Stomach (tissue), 19 donors: ENCODE measurements at places on chromosomes 3 and 15. TPM values are rescaled to one million over a fixed set of nuclear protein-coding genes. Genes with fewer than 3 reads are reported as not detected.

DNA sequence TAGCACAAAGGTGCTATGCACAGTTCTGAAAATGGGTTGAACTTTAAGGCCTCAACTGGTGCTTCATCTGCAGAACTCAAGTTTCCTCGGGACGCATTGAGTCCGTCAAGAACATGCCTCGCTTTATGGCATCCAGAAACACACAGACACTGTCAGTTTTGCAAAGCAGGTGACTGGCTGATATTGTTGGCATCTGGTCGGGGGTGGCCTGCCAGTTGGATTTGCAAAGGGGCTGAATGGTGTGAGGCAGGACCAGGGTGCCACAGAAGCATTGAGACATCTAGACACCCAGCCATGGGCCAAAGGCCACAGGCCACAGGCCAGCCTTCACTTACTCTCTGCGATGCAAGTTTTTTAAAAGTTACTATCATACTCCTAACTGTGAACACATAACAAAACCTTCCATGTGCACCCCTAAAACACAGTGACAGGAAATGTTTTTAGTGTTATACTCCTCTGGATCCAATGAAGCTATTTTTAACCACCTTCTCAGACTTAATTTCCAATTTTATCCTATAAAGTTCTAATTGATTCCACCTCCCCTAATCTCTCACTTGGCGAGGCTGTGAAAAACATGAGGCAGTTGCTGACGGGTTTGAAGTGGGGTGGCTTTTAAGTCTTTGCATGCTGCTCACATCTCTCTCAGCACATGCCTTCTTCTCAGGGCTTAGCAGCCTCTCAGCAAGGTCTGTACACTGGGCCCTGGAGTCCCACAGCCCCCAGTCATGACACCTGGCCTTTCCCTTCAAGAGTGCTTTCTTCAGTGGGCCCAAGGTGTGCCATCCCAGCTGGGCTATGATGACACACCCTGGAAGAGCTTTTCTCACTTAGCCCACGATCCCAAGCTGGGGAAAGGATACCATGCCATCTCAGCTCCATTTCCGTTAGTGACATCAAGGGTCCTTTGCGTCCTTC is 38.5 kb upstream of the DUSP7 start:
- no peaks in the 10 kb centered on the region for H3K36me3 ChIP-seq
- no peak overlapping the region for H3K4me3 ChIP-seq
- no peak for DNase-seq
- no peaks in the 10 kb centered on the region for H3K4me1 ChIP-seq
- no peaks in the 10 kb centered on the region for H3K27me3 ChIP-seq
- H3K27ac ChIP-seq = no peak overlapping the region

GRCh38 chr3:76387000-76387399 is 601.7 kb upstream of the ZNF717 start:
- H3K27ac ChIP-seq = no peak overlapping the region
- no peaks in the 10 kb centered on the region for H3K36me3 ChIP-seq
- DNase-seq = no peak
- no peaks in the 10 kb centered on the region for H3K27me3 ChIP-seq

DNA sequence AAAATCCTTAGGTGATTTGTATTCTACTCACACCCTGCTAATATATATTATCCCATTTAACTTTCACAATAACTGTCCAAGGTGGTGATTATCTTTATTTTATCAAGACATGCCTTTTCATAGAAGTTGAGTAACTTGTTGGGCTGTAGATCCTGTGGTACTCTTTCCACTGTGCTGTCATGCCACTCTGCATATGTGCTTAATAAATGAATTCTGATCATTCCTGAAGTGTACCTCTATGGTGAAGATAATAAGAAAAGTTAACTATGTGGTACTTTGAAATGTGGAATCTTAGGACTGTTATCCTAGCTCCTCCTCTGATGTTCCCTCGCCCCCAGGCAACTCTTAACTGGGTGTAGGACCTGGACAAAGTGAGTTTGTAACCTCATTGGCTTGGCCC is 5.2 kb downstream of the SNRK start:
- no peaks in the 10 kb centered on the region for H3K36me3 ChIP-seq
- no peak overlapping the region for H3K4me3 ChIP-seq
- no peaks in the 10 kb centered on the region for H3K27me3 ChIP-seq

DNA sequence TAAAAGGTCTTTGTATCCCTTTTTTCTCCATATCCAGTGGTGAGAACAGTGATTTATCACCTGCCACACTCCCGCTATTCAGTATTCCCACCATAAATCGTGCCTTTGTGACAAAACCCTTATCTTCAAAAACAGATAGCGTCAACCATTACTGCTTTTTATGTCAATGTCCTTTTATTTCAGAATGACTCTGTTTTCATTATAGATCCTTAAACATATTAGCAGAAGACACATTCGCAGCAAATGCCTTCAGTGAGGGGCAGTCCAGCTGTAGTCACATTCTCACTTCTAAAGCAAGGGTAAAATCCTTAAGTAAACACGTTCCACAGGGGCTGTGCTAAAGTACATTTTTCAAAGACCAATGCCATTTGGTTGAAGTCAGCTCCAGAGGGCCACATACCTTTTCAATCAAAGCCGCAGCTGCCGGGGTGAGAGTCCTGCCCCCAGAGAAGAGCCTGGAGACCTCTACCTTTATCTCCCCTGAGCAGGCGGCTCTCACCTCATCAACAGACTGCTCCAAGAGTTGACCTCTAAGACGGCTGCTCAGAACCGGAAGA is 53.4 kb downstream of the PDZRN3 start:
- peak; percentile 28 for DNase-seq
- no peak overlapping the region for H3K4me3 ChIP-seq
- no peaks in the 10 kb centered on the region for H3K27me3 ChIP-seq

DNA sequence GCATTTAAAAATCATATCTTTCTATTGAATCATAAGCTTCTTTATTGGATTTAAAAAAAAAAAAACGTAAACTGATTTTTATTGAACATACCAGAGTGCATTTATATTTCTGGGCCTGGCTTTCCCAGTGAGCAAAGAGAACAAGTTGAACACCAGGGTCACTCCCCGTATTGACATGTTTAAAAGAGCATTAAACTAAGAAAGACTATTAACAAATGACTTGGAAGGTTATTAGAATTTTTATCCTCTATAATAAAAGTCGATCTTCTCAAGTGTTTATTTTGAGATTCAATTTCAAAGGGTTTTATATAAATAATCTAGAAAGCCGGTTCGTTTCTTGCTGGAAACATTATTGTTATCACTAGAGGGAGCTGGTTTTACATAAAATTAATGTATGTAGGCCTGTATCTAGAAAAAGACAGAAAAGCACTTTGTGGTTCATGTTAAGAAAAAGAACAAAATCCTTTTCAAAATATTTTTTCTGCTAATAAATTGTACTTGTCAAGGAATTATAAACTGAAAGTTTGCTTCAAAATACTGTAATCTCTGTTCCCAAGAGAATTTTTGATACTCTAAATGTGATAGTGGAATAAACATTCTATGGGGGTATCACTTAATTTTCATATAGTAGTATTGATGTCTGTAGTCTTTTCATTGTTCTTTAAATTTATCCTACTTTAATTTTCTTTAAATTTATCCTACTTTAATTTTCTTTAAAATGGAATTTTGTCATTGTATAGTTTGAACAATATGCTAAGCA is 321.8 kb upstream of the MME start:
- no peaks in the 10 kb centered on the region for H3K27me3 ChIP-seq
- H3K36me3 ChIP-seq = no peaks in the 10 kb centered on the region
- no peaks in the 10 kb centered on the region for H3K4me1 ChIP-seq
- DNase-seq = no peak
- H3K27ac ChIP-seq = no peak overlapping the region

DNA sequence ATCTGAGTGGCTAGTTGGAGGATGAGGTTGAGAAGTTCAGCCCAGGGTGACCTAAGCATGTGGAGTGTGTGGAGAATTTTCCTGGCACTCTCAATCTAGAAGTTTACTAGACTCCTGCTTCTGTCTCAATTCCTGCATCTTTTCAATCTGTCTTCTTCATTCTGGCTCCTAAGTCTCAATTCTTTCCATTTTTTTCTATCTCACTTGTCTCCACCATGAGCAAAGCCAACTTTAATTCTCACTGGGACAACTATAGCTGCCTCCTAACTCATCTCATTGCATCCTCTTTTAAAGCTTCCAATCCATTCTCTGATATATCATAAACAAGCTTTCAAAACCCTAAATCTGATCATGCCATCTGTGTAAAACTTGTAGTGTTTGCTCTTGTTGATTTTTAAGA is 569.3 kb downstream of the NAALADL2 start:
- no peaks in the 10 kb centered on the region for H3K27me3 ChIP-seq
- H3K4me1 ChIP-seq = no peaks in the 10 kb centered on the region
- H3K4me3 ChIP-seq = no peak overlapping the region
- no peak for DNase-seq
- H3K36me3 ChIP-seq = no peaks in the 10 kb centered on the region

DNA sequence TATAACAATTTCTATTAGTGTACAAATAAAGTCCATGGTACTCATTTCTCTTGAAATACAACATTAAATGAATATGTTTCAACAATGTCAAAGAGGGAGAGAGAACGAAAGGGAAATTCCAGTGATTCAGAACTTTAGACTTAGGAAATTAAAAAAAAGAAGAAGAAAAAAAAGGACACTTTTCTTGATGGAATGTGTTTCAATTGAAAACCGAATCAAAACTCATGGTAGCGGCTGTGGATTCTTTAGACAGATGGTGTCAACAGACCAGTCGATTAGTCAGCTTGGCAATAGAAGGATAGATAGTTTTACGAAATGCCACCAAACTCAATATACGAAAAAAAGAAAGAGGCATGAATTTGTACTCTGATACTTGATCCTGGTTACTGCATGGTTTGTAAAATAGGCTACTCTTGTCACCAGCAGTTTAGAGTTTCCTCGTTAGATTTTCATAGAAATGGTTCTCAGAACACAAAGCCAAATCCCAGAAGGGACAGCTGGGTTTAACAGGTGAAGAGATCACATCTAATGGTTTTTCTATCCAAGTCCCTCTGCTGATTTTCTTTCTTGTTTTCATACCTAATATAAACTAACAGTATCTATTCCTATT is 793.5 kb downstream of the ROBO1 start:
- no peak overlapping the region for H3K4me3 ChIP-seq
- no peaks in the 10 kb centered on the region for H3K36me3 ChIP-seq
- H3K4me1 ChIP-seq = no peaks in the 10 kb centered on the region
- H3K27me3 ChIP-seq = no peaks in the 10 kb centered on the region
- DNase-seq = no peak
- no peak overlapping the region for H3K27ac ChIP-seq

DNA sequence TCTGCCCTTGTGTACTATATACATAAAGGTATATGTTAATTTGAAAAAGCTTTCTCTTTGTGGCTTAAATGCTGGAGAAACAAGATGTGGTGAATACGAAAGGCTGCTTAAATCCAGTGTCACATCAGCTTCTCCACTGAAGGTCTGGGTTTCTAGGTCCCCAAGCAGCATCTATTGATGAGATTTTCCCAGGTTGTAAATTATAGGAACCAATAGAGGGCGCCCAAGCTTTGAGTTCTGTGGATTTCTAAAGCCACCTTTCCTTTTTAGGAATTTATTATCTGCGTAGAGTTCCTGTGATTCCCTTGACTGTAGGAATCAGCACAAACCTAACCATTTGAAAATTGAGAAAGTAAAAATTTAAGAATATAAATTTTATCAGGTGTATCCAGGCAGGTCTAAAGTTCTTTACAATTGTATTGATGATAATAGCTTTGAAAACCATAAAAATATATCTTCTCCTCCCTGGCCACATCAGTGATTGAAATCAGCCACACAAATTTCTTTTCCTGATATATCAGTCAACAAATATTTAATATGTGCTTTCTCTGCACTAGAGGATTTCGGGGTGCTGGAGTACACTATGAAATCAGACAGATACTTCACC is 88.3 kb upstream of the ADAMTSL3 start:
- no peaks in the 10 kb centered on the region for H3K36me3 ChIP-seq
- no peak for DNase-seq
- no peak overlapping the region for H3K4me3 ChIP-seq
- no peaks in the 10 kb centered on the region for H3K4me1 ChIP-seq
- H3K27ac ChIP-seq = no peak overlapping the region

DNA sequence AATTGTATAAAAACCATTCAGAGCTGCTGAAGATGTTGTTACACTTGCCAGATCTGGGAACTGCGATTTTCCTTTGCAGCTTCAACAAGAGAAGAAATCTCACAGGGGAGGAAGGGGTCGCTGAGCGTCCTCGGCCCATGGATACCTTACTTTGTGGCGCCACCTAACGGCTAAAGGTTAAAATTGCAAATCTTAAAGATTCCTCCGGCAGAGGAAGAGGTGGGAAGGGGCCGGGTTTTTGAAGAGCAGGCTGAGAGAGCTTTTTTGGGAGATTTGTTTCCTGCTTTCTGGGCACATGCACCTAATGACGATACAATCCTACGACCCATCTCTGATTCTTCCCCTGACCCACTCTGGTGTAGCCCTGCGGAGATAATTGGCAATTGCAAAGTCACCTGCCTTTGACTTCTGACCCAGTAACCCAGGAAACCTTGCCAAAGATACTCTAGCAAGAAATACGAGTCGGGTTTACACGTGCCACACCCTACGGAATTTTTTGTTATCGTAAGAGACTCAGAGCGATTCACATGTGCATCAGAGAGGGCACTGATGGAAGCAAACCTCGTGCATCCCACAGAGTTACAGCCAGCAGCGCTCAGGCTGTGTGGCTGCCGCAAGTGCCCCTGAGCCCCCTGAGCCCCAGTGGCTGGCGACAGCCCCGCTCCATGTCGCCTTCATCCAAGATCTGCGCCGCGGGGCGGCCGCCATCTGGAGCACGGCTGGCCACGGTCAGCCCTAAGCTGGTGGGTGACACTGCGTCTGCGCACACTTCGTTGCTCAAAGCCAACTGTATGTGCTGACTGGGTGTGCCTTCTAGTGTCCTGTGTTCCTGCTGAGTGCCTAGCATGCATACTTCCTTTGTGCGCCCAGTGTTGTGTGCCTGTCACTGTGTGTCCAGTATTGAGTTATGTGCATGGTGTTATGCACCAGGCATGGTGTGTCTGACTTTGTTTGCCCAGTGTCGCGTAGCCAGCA is 55.2 kb upstream of the CHRNA7 start:
- no peak overlapping the region for H3K27ac ChIP-seq
- peaks cover 6% of the 10 kb centered on the region for H3K27me3 ChIP-seq
- peak overlapping the region; percentile 27 for H3K4me3 ChIP-seq
- H3K36me3 ChIP-seq = no peaks in the 10 kb centered on the region
- peaks cover 5% of the 10 kb centered on the region for H3K4me1 ChIP-seq

DNA sequence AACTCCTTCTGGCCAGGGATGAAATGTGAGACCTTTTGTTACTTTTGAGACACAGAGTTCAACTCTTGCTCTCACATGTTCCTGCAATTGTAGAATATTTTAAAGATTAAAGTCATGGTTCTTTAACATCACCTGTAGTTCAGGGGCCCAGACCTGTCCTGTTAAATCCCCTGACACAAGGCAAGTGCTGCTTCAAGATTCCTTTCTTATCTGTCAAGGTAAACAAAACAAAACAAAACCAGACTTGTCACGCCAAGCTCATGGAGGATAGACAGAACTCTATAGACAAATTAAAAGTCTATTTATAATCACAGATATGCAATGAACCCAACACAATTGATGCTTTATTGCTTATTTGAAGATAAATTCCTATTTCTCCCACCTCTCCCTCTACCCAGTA is 48.6 kb upstream of the NEDD4 start:
- DNase-seq = no peak
- no peak overlapping the region for H3K4me3 ChIP-seq
- H3K4me1 ChIP-seq = peaks cover 5% of the 10 kb centered on the region
- H3K27ac ChIP-seq = no peak overlapping the region
- H3K36me3 ChIP-seq = no peaks in the 10 kb centered on the region

- peak; percentile 85 for DNase-seq
- H3K4me1 ChIP-seq = peaks cover 21% of the 10 kb centered on the region
- peaks cover 38% of the 10 kb centered on the region for H3K36me3 ChIP-seq
- H3K4me3 ChIP-seq = no peak overlapping the region
These were observed 20.4 kb downstream of the FAH start for GRCh38 chr15:80173022-80173759.

The PTH1R gene
- 2.9 TPM for total RNA-seq

The TLE3 gene
- total RNA-seq = 186 TPM

The OXSM gene
- 0.58 TPM for total RNA-seq

The UROC1 gene
- total RNA-seq = not detected

The IL5RA gene
- not detected for total RNA-seq

The MYNN gene
- 11.4 TPM for total RNA-seq

The RTP1 gene
- not detected for total RNA-seq

The ZNF619 gene
- 26.9 TPM for total RNA-seq
